ENCODE measurements at places on chromosomes 12 and 14. TPM values are rescaled to one million over a fixed set of nuclear protein-coding genes. Genes with fewer than 3 reads are reported as not detected.

Gene FGD4
- 13.2 TPM for polyA plus RNA-seq

Gene C3AR1
- polyA plus RNA-seq = 2.7 TPM

Gene GLIPR1L1
- not detected for polyA plus RNA-seq

Gene MYO1H
- not detected for polyA plus RNA-seq

Gene RGS6
- 2.1 TPM for polyA plus RNA-seq

Gene KCNC2
- polyA plus RNA-seq = 0.12 TPM

Gene MDP1
- polyA plus RNA-seq = 31.1 TPM

Gene P3H3
- polyA plus RNA-seq = 2.7 TPM

DNA sequence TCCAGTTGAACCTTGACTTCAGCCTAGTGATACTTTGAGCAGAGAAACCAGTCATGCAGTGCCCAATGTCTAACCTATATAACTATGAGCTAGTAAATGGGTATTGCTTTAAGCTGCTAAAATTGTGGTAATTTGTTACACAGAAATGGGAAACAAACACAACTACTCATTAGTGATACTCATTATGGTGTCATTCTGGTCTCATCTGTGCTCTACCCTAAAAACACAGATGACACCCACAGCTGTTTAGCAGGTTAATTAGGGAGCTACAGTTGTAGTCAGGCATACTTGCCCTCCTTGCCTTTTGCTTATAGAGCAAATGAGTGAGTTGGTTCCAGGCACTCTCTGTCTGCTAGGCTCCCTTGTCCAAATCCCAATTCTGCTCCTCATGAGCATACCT is 50.0 kb upstream of the ATF7IP start:
- DNase-seq = no peak

DNA sequence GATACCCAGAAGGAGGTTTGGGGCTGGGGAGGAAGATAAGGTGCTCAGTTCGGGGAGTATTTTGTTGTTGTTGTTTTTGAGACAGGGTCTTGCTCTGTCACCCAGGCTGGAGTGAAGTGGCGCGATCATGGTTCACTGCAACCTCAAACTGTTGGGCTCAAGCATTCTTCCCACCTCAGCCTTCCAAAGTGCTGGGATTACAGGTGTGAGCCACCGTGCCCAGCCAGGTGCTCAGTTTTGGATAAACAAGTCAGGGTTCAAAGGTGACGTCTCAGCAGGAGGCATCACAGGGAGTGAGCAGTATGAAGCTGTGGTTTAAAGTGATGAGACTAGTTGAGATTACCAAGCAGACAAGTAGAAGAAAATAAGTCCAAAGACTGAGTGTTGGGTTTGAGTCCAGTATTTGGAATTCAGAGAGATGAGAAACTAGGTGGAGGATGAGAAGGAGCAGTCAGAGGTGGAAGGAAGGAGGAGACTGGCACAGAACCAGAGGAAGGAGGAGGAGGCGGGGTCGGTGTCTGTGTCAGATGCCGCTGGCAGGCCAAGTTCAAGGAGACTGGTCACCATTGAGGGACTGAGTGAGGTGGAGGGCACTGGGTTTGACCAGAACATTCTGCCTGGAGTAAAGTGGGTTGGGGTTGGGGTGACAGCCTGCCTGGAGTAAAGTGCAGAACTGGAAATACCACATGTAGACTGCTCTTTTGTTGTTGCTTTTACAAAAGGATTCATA is 16.1 kb downstream of the SLC35E3 start:
- no peak for DNase-seq

GRCh38 chr14:49545716-49546115 is 40.5 kb downstream of the RPS29 start:
- no peak for DNase-seq

DNA sequence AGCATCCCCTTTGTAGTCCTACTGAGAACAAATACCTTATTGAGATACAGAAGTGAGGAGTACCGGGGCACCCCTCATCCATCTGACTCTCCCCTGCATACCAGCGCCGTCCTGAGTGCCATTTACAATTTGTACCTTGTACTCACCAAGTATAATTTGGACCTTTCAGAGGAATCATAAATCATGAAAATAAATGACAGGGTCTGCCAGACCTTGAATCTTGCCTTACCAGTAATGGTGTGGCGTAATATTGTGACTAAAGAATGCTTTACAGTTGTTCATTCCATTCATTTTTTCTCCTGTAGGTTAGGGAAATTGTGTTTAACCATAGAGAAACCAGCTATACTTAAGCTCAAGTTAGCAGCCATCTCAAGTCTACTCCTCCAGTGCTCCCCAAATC is 243.7 kb upstream of the RGS6 start:
- peak; percentile 66 for DNase-seq

DNA sequence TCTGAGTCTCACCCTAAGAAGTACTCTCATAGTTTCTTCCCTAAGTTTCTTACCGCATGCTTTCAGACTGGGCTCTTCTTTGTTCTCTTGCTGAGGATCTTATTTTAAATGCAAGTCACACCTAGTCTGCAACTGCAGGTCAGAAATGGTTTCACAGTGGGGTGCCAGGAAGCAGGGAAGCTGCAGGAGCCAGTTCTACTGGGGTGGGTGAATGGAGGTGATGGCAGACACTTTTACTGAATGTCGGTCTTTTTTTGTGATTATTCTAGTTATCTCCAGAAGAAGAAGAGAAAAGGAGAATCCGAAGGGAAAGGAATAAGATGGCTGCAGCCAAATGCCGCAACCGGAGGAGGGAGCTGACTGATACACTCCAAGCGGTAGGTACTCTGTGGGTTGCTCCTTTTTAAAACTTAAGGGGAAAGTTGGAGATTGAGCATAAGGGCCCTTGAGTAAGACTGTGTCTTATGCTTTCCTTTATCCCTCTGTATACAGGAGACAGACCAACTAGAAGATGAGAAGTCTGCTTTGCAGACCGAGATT is 1.7 kb downstream of the FOS start:
- no peak for DNase-seq

DNA sequence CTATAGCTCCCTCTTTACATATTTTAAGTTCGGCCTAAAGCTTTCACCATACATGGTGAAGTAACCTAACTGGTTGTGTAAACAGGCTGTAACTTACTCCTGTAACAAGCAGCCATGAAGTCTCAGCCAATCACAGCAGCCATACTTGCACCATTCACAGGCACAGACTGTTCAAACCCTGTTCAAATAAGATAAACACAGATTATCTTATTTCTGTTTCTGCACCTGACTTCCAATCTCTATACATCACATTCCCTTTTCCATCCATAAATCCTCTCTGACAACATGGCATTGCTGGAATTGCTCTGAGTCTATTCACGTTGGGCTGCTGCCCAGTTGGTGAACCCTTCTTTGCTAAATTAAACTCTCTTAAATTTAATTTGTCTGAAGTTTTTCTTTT is 34.5 kb upstream of the ARID2 start:
- no peak for DNase-seq

DNA sequence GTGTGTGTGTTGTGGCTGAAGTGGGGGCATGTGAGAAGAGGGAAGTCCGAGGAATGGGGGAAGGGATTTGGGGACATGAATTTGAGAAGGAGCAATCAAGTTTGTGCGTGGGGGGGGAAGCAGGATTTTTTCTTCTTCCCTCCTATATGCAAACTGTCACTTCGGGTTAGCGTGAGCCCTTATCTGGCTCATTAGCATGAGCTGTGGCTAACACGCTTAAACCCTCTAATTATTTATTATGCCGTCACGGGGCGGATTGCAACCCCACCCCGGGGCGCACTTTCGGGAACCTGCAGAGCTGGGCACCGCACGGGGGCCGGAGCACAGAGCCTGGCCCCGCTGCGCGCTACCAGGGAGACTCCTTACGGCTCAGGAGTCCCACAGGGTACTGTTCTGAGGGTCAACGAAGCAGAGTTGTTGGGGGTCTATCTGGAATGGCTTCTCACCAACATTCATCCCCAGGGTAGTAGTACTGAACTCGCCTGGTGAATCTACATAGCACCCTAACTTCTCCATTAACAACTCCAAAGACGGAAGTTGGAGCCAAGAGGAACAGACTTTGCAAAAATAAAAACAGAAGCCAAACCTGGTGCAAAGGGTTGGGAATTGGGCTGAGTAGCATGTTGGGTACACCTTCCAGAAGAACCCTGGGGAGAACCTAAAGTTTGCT is 6.4 kb upstream of the ASCL1 start:
- no peak for DNase-seq

DNA sequence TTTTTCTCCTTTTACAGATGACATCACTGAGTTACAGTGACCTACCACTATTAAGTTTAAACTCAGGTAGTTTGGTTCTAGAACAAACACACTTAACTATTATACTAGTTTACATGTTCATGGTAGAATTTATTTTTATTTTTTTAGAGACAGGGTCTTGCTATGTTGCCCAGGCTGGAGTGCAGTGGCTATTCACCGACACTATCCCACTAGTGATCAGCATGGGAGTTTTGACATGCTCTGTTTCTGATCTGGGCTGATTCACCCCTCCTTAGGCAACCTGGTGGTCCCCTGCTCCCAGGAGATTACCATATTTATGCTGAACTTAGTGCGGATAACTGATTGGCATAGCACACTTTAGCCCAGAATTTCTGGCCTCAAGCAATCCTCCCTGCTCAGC is 66.4 kb upstream of the LTA4H start:
- no peak for DNase-seq

- DNase-seq = no peak
These were observed 141.1 kb downstream of the AKAP6 start for GRCh38 chr14:32470161-32470715.

GRCh38 chr12:127241072-127241817 is 1025.7 kb upstream of the TMEM132C start:
- no peak for DNase-seq

- DNase-seq = no peak
These were observed 2.9 kb downstream of the MYL2 start for GRCh38 chr12:110917467-110917866.

GRCh38 chr12:32587581-32588495 is 91.3 kb upstream of the DNM1L start:
- no peak for DNase-seq

DNA sequence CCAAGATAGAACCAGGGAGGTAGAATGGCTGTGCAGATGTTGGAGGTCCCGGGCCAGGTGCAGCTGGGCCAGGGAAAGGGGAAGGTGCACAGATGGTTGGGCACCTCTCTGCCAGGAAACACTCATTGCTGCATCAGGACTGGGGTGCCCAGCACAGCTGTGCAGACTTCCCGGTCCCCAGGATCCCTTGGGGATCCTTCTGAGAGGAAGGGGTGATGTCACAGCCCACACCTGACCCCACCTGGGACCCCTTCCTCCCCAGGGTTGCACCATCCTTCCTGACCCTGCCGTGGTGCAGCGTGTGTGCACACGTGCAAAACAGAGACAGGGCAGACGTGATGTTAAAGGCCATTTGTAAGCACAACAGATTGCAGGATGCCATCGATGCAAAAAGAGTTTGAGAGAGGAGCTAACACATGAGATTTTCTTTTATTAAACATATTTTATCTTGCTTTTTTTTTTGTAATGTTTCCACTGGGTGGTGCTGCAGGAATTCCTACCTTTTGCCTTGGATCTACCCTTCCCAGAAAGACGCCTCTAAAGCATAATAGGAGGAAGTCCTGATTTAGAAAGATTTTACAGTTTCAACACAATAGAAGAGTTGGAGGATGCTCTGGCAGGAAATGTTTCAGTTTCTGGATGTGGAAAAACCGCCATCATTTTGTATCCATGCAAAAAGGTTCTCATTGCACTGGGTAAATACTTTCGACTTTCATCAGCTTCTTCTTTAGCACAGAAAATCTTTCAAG is 14.8 kb downstream of the ELK3 start:
- no peak for DNase-seq

DNA sequence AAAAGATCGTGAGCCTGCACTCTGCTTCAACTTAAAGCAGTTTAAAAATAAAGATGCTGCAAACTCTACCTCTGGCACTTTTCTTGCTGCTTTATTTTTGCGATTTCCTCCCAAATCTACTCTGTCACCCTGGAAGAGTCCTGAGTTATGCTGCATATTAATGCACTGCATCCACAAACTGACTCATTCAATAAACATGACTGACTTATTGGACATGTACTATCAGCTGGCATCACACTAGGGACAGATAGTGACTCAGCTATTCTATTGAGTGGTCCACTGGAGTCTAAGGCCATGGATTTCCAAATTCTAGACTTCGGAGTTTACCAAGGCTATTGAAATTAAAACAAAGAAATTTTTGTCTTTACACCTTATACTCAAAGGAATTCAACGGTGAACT is 90.7 kb upstream of the PTPRR start:
- no peak for DNase-seq

DNA sequence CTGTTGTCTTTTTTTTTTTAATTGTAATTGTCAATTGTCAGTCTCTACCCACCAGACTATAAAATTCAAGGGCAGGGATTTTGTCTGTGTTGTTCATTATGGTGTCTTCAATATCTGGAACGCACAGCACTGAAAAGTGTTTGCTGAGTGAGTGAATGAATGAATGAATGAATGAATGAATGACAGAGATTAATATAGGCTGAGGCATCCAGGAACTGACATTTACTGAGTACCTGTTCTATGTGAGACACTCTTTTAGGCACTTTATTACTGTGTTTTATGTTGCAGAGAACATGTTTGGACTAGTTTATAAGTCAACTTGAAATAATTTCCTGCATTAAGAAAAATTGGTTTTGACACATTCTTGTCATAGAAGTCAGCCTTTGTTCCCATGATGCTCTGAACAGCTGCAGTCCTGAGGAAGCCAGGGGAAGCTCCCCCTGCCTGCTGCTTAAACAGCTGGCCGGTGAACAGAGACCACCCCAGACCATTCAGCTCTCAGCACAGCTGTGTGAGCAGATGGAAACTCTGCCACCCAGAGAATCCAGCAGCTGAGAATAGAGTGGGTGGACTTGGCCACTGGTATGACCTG is 160.7 kb upstream of the CCND2 start:
- DNase-seq = no peak

DNA sequence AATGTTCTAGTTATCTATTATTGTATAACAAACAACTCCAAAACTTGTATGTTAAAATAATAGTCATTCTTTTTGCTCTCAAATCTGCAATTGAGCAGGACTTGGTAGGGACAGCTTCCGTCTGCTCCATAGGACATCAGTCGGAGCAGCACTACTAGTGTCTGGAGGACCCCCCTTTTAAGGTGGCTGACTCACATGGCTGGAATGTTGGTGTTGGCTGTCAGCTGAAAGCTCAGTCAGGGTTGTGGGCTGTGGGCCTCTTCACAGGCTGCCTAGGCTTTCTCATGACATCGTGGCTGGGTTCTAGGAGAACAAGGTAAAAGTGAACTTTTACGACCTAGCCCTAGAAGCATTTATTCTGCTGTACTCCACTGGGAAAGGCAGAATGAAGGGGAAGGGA is 160.6 kb downstream of the ANO4 start:
- DNase-seq = no peak
